ENCODE measurements at places on chromosomes 12 and 14.

GRCh38 chr12:122880668-122881067 lies 15.3 kb downstream of the VPS37B start:
- DNase-seq = no peak

DNA sequence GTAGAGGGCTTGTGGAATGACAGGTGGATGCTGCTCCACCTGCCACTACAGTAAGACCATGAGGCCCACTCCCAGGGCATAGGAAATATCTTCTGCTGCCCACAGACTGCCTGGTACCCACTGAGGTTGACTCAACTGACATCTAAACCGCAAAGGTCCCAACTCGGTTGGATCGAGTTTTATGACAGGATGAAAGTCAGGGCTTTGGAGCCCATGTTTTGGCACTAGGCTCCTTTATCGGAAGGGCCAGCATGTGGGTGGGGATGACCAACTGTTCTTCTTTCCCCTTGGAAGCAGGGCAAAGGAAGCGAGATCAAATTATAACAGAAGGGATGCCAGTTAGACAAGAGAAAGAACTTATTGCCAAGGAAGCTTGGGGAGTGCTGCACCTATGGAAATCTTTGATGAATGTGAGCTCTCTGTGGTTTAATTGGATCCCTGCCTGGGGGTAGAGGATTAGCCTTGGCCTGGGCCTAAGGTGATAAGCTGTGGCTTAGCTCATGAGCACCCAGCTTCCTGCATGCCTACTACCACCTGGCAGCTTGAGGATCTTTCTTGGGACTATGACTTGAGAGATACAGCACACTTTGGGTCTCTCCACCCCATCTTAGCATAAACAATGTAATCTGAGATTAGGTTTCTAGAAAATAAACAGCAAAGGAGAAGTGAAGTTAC lies 121.8 kb downstream of the KCNA5 start:
- no peak for DNase-seq

GRCh38 chr12:51345681-51346080 lies 798 bp downstream of the CELA1 start:
- DNase-seq = no peak

DNA sequence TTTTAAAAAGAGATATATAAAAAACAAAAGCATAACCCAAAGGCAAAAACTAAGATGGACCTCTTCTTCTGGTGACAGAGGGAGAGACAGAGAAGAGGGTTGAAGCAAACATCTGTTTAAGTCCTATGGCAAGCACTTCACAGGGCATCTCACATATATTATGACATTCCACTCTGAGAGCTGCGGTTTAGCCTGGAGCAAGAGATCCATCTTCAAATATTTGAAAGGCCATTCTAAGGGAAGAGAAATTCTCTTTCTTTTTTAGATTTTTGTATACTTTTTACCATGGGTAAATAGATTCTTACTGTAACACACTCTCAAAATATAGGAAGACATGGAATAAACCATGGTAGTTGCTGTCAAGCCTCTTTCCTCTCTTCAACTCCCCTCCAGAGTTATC lies 204.1 kb downstream of the GXYLT1 start:
- no peak for DNase-seq

DNA sequence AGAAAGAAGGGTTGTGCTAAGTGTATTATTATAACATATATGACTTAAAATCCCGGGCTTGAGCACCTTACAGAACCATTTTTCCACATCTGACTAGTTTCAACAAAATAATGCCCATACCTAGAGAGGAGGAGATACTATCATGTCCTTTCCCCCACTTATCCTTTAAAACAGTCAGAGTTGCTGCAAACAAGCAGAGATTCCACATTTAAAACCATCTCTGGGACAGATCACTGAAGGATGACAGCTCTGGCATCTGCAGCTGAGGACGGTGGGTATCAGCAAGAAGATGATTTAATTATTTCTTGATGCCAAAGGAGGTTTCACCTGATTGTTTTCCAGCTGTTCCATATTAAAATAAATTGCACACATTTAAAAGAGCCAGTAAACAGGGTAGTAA lies 328.0 kb upstream of the TMTC1 start:
- DNase-seq = no peak

GRCh38 chr12:43288671-43289425 lies 263.2 kb downstream of the ADAMTS20 start:
- no peak for DNase-seq

- no peak for DNase-seq
Measured at GRCh38 chr12:65015850-65016249, 105.3 kb downstream of the WIF1 start.

DNA sequence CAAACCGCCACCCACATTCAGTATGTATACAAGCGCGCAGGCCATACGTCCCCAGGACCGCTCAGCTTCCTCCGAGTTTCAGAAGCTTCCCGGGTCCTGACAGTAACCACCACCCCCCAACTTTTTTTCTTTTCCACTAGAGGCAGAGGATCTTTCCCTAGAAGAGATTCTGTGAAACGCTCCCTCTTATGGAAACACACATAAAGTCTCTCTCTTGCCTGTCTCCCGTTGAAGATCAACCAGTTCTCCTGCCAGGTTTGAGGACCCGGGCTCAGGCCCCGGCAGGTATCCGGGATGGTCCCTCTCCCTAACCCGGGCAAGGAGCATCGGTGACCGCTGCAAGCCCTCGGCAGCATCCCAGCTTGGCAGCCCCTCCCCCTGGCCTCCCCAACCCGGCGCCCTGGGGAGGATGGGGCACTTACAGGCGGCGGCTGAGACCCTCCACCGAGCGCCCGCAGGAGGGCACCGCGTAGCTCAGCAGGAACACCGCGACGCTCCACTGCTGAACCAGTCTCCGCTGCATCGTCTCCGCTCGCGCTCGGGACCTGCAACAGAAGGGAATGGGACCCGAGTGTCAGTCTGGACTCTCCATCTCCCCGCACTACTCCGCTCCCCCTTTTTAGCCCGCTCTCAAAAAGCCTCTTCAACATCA lies 3.4 kb downstream of the PTHLH start:
- DNase-seq = no peak

GRCh38 chr12:95601091-95601961 lies 50.0 kb upstream of the USP44 start:
- DNase-seq = no peak

DNA sequence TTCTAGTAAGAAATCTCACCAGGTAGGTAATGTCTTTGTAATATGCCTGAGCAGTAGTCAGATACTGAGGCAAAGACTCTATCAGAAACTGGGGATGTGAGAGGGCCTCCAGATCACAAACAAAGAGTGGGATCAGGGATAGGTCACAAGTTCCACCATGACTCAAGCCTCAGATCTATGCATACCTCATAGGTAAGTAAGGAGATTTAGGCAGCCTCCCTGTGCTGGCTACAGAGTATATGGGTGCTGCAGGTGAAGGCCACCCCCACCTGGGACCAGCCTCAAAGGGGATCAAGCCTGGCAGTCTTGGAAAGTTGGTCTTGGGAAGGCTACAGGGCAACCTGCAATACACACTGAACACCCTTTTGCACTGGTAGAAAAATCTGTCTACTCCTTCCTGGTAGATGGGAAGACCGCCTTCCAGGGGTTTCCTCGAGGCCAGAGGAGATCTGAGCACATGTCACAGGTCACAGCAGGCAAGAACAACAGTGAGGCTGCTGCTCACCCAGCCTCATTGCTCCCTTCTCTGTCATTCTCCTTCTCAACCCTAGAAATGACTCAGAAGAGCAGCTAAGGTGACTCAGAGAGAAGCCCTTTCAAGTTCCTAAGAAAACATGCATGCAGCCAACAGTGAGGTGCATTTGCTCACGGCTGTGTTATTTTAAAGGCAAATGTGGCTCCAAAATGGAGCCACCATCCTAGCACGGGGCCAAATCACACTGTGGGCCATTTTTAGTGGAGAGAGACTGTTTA lies 143.4 kb upstream of the CDKN3 start:
- DNase-seq = no peak

DNA sequence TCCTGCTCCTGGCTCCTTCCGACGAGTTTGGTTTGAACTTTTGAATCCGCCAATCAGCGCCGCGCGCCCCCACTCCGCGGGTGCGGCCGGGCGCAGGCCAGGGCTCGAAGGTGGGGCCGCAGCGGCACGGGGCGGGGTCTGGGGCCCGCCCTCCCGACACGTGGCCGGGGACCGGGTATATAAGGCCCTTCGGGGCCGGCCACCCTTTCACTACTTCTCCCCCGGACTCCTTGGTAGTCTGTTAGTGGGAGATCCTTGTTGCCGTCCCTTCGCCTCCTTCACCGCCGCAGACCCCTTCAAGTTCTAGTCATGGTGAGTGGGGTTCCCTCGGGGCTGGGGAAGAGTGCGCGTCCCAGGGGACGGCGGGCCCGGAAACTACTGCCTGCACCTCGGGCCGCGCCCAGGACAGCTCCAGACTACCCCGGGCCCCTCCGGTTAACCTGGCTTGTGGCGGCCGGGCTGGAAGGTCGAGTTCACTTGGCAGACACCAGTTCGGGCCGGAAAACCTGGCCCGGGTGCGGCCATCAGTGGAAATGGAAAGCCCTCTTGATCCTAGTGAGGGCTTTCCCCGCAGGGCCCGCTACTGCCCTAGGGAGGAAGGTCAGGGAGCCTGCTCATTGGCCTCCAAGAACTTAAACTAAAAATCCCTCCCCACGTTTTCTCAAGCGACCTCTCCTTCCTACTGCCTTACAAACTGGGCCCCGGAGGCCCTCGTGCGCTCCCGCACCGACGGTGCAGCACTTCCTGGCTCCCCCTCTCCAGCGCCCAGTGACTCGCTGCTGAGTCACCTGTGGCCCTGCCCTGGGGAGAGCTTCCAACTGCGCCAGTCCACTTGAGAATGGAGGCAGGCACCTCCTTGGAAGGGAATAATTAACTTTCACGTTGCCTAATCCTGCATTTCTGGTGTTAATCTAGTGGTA lies at the start of gene TUBA1C:
Gene TUBA1C, plus strand, starts transcription at position 210 of the 920 bp plus-strand sequence. Its CDS starts 100 bp downstream, at position 310.
- peak; percentile 76 for DNase-seq

- no peak for DNase-seq
Measured at GRCh38 chr12:12583510-12584178, 21.0 kb upstream of the DUSP16 start.

- no peak for DNase-seq
Measured at GRCh38 chr14:28057359-28058296, 709.0 kb upstream of the FOXG1 start.

DNA sequence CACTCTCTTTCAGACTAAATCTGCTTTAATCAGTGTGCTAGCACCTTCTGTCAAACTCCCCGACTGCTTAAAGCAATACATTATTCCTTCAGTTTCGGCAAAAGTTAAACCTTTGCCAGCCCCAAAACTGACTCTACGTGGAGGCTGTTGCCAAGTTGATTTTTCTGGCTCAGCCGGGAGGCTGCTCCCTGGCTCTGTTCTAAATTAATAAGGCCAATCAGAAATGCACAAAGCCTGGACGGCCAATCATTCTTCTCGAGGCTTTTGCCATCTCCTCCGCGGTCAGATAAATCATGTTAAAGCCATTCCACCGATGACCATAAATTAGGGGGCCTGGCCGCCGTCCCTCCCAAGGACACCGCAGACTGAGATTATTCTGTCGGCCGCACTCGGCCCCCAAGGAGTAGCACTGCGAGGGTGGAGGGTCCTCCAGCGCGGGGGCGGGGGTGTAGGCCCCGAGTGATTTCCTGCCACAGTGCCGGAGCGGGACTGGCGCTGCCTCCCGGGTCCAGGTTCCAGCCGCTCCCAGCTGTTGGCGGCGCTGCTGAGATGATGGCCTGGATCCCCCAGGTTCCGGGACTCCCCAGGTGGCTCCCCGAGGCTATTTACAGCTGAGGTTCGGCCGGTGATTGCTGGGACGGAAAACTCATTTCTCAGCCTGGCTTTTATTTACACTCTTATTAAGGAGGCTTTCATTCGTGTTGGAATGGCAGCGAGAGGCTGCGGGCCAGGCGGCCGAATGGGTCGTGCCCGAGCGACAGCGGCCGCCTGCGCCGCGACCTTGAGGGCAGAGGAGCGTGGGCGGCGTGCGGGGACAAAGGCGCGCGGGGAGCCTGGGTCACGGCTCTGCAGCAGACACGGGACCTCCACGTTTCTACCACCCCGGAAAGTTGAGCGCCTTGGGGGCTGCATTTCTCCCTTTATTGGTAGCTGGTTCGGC lies 165.1 kb downstream of the MON2 start:
- DNase-seq = no peak

GRCh38 chr12:89165703-89166102 lies 186.6 kb downstream of the DUSP6 start:
- no peak for DNase-seq

DNA sequence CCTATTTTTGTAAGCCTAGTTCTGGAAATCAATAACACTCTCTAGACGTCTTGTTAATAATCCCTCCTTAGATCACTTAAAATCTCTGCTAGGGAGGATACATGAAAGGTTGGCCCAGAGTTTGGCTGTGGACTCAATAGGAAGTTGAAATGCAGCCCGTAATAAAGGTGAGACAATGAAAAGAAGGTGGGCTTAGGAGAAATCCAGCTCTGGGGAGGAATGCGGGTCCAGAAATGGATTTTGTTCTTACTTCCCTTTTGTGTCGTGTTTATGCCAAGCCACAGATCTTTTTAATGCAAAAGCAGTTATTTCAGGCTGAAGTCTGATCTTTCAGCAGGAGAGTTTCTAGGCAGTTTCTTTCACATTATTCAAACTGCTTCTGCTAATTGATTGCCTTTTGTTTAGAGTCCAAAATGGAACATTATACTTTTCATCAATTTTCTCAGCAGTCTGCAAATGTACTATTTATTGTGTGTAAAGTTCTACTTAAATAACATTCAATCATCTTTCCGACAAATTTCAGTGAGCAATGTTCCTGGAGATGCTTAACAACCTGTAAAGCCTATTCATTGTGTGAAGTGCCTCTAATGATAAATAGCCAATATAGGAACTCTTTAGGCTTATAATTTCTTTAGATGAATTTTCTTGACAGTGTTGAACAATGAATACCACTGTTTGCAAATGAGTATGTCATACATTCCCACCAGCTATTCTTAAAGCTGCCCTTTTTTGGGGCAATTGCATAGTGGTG lies 252.9 kb upstream of the KRR1 start:
- no peak for DNase-seq

GRCh38 chr12:87923361-87923760 lies 105.8 kb downstream of the C12orf50 start:
- DNase-seq = no peak

GRCh38 chr12:105547786-105548185 lies 217.3 kb downstream of the C12orf75 start:
- no peak for DNase-seq

DNA sequence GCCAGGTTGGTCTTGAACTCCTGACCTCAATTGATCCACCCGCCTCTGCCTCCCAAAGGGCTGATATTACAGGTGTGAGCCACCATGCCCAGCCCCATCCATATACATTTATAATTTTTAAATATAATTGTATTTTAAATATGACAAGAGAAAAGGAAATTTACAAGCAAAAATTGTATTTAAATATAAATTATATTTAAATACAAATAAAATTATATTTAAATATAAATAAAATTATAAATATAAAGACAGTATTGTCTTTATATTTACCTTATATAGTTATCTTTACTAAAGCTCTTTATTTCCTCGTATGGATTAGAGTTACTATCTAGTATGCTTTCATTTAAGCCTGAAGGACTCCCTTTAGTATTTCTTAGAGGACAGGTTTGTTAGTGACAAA lies 11.9 kb upstream of the ATF7 start:
- no peak for DNase-seq

DNA sequence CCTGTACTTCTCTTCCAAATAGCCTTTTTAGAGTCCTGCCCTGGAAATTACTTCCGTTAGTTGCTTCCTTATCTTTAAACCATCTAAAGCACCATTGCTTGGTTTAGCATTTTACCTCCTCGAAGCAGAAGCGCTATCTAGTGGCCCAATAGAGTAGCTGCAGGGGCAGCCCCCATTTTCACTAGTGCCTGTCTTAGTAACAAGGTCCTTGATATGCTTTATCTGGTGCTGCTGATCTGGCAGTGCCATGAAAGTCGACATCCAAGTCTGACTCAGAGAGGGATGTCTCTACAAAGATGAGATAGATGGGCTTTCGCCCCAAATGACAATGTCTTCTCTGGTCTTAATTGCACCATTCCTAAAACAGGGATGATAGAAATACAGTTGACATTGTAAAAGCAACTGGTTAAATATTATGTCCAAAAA lies 25.0 kb upstream of the CIT start:
- DNase-seq = peak; percentile 24
